T-helper 17 cell (primary cell): ENCODE measurements at places on chromosomes 2 and 18. TPM values are rescaled to one million over a fixed set of nuclear protein-coding genes. Genes with fewer than 3 reads are reported as not detected.

Gene CKAP2L
- 0.97 TPM for total RNA-seq

DNA sequence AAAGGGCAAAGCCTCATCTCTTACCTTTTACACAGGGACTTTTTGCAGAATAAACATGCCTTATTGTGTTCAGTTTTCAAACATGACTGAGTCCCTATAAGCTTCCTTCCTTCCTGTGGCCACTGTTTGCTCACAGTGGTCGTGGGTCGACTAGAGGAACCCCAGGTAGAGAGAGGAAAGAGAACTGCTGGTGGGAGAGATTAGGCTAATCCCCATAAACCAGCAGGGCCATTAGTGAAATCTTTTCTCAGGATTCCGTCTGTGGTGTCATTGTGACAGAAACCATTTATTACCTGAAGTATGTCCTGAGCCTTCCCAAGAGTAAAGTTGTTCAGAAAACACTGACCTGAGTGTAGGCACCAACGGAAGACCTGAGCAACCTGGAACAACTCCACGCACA is 21.3 kb upstream of the BOD1L2 start:
- no peak for DNase-seq

- DNase-seq: no peak
These were observed 4.7 kb upstream of the KRCC1 start for GRCh38 chr2:88059979-88060906.

DNA sequence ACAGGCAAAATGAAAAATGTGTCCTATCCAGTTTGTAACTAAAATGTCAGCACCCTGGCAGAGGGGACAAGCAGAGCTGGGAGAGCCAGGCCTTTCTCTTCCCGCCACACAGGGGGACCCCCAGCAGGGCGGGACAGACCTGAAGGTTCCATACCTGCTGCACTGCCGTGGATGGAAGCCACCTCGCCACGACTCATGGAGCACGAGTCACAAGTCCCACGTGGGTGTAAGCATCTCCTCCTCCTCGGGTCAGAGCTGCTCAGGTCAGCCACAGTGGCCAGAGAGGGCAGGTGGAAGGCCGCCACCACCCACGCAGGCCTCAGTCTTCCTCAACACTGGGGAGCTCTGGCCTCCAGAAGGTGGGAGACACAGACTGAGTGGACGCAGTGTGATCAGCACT is 21.0 kb downstream of the C1QL2 start:
- no peak for DNase-seq
